ENCODE measurements at places on chromosomes 11 and 22.

- no peak for DNase-seq
Observed at GRCh38 chr22:32799496-32799895, 2.0 kb upstream of the TIMP3 start.

- DNase-seq = no peak
Observed at GRCh38 chr22:36022162-36022561, 6.5 kb downstream of the RBFOX2 start.

DNA sequence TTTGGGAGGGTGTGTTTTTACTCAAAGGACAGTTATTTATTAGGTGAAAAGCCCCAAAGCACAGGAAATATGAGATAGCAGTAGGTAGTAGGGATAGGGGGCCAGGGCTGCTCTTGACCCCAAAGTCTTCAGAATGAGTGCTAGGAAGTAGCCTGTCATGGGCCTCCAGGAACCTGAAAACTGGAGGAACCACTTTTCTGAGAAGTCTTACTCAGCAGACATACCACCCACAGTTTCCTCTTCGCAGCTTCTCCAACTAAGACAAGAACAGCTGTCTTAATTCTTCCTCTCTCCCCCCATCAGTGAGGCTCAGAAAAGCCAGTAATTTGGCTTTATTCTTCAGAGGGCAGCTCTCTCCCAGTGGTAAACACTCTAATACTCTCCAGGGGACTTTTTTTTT, 84.0 kb upstream of the CTSC start:
- DNase-seq = peak; percentile 2

DNA sequence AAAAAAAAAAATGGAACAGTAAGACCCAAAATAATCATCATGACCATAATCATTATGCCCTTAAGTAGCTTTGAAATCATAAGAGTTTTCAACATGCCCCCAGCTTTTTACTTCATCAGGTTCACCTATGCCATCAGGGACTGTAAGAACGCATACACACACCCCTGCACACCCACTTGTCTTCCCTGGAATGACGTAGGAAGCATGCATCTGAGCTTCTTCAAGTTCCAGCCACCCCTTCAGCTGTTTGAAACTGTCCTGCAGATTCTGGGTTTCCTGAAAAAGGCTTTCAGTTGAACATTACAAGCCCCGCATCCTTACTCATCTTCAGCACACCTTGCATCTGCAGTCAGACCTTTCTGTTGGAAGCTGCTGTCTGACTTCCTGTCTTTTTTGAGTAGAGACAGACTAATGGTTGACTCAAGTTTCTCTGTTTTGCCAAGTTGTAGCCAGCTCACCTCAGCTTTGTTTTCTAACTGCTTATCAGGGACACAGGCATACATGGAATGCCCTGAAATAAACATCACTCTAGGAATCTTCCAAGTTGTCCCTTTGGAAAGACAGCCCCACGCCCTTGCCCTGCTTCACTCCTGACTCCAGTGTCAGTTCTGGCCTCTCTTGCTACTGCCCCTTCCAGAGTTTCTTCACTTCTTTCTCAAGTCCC, 37.0 kb downstream of the ARHGAP1 start:
- DNase-seq = no peak

DNA sequence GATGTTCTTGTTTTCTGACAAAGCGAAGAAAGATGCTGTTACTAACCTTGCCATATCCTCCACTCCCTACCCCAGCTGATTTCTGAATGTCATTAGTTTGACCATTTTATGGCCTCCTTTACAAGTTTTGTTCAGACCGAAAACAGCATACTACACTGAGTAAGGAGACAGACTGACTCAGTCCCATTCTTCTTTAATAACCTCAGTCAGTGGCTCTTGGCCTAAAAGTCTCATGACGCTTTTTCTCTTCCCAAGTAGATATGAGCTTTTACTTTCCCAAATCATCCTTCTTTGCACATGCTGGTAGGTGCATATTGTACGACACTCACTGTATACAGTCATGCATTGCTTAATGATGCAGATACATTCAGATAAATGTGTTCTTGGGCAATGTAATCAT, 8.0 kb upstream of the FIBIN start:
- DNase-seq = no peak

DNA sequence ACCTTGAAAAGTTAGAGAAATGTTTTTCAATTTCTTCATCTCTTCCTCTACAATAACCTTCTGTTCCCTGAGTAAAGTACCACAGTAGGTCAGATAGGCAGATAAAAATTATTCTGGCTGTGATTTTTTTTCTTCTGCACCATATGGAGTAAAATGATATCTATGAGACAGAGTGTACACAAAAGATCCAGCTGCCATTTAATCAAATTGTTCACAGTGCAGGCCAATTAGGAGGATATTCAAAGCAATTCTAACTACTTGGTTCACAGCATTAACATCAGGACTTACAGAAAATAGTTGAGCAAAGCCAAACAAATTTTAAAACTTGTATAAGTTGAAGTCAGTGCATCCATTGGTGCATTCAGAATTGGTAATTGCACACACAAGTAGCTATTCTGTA, 147.9 kb upstream of the LUZP2 start:
- DNase-seq = no peak

GRCh38 chr11:77140231-77140851, 12.3 kb downstream of the MYO7A start:
- no peak for DNase-seq

DNA sequence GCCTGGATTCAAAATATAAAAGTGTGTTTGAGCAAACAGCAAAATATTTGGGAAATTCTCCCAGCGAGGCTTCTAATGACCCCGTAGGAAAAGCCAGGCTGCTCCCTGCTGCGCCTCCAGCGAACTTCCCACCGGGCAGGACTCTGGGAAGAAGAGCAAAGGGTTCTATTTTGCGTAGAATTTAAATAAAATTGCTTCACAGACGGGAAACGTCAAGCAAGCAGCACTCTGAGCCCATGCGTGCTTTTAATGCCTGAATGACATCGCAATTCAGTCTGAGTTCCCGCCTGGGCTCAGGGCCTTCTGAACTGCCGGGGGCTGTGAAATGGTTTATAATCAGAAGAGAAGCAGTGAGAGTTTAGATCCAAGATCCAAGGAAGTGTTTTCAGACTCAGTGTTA, 775.1 kb downstream of the BRD1 start:
- no peak for DNase-seq

- no peak for DNase-seq
Observed at GRCh38 chr11:36672815-36673450, 74.9 kb upstream of the RAG2 start.

DNA sequence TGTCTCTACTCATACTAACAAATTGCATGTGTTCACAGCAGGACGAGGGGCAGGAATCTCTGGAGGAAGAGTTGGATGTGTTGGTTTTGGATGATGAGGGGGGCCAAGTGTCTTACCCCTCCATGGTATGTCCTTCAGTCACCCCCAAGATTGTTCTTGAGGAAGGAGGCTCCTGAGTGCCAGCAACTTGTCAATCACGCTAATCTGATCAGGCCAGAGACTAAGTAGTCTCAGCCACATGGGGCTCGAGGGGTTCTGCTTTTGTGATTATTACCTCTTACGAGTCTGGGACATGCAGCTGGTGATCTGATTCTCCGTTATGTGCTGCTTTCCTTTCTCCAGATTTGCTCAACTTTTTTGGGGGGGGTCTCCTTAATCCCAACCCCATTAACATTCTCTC, 54.3 kb downstream of the CTNND1 start:
- no peak for DNase-seq

DNA sequence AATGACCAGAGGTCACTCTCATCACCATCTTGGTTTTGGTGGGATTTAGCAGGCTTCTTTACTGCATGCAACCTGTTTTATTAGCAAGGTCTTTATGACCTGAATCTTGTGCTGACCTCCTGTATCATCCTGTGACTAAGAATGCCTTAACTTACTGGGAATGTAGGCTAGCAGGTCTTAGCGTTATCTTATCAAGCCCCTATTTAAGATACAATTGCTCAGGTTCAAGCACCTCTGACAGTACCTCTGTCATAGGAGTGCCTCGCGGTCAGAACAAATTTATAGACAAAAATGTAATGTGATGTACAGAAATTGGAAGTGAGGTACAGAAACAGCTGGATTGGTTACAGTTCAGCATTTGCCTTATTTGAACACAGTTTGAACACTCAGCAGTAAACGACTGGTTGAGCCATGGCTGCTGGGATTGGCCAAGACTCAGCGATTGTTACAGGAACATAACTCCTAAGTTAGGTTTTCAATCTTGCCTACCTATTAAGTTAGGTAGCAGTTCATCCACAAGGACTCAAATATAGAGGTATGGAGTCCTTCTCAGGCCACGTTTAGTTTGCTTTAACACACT, 16.1 kb upstream of the TMEM123 start:
- DNase-seq = no peak

DNA sequence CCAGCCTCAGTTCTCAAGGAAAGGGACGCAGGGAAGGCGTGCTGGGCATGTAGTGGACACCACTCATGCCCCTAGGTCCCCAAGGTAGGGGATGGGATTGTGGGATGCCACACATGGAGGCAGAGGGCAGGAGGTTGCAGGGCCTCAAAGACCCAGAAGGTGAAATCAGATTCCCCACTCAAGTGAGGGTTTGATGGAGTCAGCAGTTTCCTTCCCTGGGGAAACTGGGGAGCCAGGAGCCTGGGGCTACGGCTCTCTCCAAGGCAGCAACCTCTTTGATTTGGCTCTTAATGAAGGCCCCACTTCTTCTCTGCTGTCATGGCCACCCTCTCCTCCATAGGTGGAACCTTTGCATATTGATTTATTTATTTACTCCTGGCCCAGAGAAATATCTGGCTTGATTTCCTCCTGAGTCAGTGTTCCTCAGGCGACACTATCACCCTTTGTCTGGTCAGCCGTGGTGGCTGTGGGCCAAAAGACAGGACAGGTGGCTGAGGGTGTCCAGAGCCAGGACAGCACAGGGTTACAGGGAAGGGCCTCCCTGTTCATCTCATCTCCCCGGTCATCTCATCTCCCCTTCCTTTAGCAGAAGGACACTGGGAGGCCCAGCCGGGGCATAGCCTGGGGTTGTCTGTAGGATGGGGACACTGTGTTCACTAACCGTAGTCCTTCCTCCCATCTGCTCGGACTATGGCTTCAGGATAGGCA, 9.6 kb downstream of the GNAZ start:
- DNase-seq = no peak

- DNase-seq = no peak
Observed at GRCh38 chr11:113874581-113875233, 665 bp downstream of the USP28 start.

- DNase-seq = no peak
Observed at GRCh38 chr11:66651016-66651415, 12.5 kb downstream of the RBM4 start.

DNA sequence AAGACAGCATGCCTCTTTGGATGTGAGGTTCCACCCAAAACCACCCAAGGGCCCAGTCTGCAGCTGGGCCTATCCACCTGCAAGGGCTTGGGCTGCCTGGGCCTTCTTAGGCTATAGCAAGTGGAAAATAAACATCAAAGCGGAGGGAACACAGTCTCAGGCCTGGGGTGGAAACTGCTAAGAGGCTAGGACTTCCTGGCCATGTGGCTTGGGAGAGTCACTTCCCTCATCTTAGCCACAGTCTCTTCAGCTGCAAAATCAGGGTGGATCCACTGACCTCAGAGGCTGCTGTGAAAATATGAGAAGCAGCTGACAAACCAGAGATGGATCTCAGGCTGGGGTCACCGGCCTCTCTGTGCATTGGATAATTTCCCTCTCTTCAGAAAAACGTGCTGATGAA, 30.6 kb upstream of the TFIP11 start:
- no peak for DNase-seq

- DNase-seq = no peak
Observed at GRCh38 chr11:2559527-2560311, 114.9 kb downstream of the KCNQ1 start.

GRCh38 chr11:79261684-79262083, 179.1 kb downstream of the TENM4 start:
- DNase-seq = no peak

- DNase-seq = no peak
Observed at GRCh38 chr11:134665571-134666270, 253.7 kb upstream of the B3GAT1 start.

DNA sequence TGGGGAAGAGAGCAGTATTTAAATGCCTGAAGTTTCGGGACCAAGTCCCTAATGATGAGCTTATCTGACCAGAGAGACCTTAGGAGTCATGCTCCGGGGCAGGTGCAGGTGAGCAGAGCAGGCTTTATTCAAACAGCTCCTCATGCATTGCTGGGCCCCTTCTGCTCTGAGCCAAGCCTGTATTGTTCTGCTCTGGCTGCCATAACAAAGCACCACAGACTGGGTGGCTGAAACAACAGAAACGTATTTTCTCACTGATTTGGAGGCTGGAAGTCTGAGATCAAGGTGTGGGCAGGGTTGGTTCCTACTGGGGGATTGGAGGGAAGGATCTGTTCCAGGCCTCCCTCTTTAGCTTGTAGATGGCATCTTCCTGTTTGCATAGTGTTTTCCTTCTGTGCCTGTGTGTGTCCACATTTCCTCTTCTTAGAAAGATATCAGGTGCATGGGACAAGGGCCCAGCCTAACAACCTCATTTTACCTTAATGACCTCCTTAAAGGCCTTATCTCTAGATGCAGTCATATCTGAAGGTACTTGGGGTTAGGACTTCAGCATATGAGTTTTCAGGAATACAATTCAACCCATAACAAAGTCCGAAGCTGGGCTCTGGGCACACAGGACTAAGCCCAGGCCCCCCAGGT, 97.1 kb upstream of the PARVA start:
- no peak for DNase-seq

GRCh38 chr11:832529-833113, at the start of gene CD151:
Gene CD151 (plus strand): TSS chr11:832952. CDS start chr11:836070, 3,118 bp downstream.
- no peak for DNase-seq

- no peak for DNase-seq
Observed at GRCh38 chr11:127919206-127920000, 668.0 kb downstream of the ETS1 start.

GRCh38 chr22:24355574-24355973, 71.8 kb upstream of the ADORA2A start:
- no peak for DNase-seq

GRCh38 chr22:17772249-17772957, 1.9 kb downstream of the BID start:
- no peak for DNase-seq

DNA sequence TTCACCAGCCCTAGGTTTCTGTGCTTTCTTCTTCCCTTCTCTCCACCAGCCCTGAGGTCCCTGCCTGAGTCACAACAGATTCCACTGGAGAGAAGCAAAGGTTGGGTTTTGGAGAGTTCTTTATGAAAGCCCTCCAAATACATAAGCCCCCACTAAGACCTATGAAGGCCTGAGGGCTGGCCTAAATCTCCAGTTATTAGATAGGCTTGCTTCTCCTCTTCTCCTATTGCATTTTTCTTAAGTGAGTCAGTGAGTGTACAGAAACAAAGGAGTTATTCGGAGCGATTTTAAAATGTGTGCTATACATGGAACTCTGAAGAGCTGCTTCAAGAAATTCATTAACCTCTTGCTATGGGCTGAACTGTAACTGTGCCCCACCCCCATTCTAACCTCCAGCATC, 1057.3 kb downstream of the OPCML start:
- no peak for DNase-seq
